ENCODE measurements at places on chromosomes 7 and 10. TPM values are rescaled to one million over a fixed set of nuclear protein-coding genes. Genes with fewer than 3 reads are reported as not detected.

Gene INA
- 0.64 TPM for polyA plus RNA-seq

Gene PHKG1
- 2.3 TPM for polyA plus RNA-seq

GRCh38 chr7:133511708-133512107 is 258.8 kb downstream of the EXOC4 start:
- no peak for DNase-seq

- DNase-seq, result no peak
Measured at GRCh38 chr7:150931199-150931869, 46.8 kb downstream of the KCNH2 start.

- no peak for DNase-seq
Measured at GRCh38 chr7:33744293-33745075, 160.9 kb upstream of the BMPER start.

- no peak for DNase-seq
Measured at GRCh38 chr7:155303039-155303593, 5.4 kb downstream of the INSIG1 start.

- DNase-seq, result no peak
Measured at GRCh38 chr7:41305001-41305400, 397.9 kb downstream of the INHBA start.

- peak; percentile 47 for DNase-seq
Measured at GRCh38 chr7:95690367-95690947, 81.9 kb upstream of the DYNC1I1 start.
